Aorta (tissue), 5 donors: ENCODE measurements at places on chromosomes 3 and 15.

DNA sequence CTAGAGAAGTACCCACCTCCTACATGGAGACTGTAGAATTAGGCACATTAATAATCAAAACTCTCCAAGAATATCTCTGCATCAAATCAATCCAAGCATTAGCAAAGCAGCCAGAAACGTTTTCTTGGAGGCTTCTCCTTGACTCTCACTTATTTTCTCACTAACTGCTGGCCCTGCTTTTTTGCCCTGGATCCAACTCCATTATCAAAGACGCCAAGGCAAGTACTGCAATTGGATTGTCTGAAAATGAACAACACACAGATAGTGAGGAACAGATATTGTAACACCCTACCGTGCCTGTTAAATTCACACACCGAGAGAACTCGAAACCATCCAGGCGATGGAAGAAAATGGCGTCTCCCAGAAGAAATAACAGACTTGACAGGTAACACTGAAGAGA, 256.2 kb upstream of the MDFIC2 start:
- no peak for DNase-seq

- DNase-seq = no peak
These were observed 70.1 kb upstream of the MBNL1 start for GRCh38 chr3:152198665-152199064.

DNA sequence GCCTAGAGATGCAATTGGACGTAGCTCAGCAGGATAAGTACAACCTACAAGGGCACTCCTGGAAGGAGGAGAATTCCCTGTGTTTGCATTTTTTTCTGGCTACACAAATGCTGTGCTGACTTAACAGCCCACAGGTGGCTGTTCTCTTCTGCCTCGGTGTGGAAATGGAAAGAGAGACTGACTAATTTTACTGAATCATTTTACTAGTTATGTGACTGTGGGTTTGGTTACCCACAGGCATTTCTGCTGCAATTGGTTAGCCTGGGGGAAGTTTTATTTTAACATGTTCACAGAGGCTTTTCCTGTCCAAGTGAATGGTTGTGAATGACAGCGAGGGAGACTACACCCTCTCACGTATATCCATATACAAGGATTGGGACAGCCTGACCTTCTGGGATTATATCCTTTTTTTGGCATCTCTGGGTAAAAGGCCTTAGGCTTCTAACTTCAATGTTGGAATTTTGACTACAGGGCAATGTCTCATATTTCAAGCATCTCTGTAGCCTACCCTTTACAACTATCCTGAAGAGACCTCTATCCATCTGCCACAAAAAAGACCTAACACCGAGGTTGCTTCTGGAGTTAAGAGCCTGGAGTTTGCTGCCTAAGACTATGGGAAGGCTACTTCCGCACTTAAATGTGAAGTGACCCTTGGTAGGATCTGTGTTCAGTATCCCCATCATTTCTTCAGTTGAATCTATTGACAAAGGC, 67.2 kb upstream of the TP63 start:
- DNase-seq = no peak

DNA sequence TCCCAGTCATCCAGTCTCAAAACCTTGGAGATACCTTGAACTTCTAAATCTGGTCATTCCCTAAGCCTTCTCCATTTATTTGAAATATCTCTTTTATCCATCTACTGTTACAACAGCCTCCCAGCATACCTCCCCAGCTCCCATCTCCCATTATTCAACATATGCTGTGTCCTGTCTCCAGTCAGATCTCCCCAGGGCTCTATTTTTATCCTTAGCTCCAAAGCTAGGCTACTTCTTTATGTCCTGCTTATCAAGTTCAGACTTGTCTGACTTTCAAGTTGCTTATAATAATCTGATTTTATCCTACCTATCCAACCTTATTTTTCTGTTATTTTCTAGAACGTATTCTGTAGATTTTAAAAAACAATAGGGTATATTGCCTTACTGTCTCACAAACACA, 44.2 kb downstream of the IQGAP1 start:
- DNase-seq = no peak
